Fibroblast of pulmonary artery (primary cell): ENCODE measurements at places on chromosomes 2 and 18.

- peak; percentile 24 for DNase-seq
These were observed at the start of gene TUBA4B for GRCh38 chr2:219252900-219253752. Gene TUBA4B, plus strand, starts transcription at chr2:219253243. Its CDS starts 165 bp downstream, at chr2:219253408.

- DNase-seq = no peak
These were observed 75.6 kb downstream of the KIAA2012 start for GRCh38 chr2:202148515-202149154.

DNA sequence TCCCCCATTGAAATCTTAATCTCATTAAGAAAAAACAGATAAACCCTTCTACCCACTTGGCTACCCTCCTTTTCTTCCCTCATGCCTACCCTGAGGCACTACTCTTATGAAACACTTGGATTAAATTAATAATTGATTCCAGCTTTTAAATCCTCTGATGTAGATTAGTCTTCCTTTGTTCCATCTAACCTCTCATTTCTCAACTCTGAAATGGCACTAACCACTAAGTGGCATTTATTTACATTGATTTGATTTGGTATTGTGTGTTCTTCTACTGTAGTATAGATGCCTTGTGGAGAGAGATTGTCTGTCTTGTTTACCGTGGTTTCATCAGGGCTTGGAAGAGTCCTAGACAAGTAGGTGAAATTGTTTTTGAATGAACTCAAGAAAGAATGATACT lies 26.7 kb downstream of the ITGA4 start:
- no peak for DNase-seq

DNA sequence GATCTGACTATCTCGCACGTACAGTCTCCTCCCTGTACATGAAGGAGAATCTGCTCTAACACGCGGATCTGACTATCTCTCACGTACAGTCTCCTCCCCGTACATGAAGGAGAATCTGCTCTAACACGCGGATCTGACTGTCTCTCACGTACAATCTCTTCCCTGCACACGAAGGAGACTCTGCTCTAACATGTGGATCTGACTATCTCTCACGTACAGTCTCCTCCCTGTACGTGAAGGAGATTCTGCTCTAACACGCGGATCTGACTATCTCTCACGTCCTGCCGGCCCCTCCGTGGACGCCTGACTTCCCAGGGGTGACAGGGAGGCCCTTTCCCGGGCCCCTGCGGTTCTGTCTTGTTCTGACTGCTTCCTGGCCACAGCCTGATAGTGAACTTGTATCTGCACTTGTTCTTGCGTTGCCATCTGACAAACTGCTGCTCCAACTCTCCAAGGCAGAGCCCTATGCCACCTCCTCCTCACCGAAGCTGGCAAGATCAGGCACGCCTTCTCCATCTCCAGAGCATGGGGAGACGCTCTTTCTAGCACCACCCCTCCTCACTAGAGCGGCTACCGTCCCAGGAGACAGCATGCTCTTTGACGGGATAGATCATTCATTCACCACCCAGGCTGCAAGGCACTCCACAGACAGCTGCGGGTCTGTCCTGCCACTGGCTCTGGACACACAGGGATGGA lies 238.6 kb downstream of the TWIST2 start:
- no peak for DNase-seq

DNA sequence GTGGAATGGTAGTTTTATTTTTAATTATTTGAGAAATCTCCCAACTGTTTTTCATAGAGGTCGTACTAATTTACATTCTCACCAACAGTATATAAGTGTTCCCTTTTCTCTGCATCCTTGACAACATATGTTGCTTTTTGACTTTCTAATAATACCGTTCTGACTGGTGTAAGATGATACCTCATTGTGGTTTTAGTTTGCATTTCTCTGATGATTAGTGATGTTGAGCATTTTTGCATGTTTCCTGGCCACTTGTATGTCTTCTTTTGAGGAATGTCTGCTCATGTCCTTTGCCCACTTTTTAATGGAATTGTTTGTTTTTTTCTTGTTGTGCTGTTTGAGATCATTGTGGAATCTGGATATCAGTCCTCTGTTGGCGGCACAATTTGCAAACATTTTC lies 242.5 kb downstream of the ZNF521 start:
- DNase-seq = no peak

GRCh38 chr2:203498161-203498560 lies 36.9 kb downstream of the RAPH1 start:
- peak; percentile 90 for DNase-seq

DNA sequence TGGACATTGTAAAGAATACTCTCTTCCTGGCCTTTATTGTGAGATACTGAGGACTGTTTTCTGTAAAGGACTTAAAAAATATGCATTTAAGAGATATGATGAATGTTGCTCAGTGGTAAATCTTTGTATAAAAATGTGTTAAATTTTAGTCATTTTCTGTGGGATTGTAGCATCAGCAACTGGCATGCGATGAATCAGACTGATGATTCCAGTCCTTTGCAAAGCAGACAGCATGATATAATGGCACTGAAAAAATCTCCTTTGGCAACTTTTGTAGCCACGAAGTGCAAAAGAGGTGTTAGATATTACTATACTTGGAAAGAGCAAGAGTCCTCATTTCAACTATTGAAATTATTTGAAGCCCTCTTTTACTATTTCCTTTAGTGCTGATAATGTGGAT lies 678.7 kb downstream of the PLCL1 start:
- DNase-seq = no peak

GRCh38 chr2:42117182-42117579 lies 52.0 kb upstream of the EML4 start:
- DNase-seq = no peak

GRCh38 chr2:99571533-99571932 lies 81.7 kb upstream of the REV1 start:
- no peak for DNase-seq

DNA sequence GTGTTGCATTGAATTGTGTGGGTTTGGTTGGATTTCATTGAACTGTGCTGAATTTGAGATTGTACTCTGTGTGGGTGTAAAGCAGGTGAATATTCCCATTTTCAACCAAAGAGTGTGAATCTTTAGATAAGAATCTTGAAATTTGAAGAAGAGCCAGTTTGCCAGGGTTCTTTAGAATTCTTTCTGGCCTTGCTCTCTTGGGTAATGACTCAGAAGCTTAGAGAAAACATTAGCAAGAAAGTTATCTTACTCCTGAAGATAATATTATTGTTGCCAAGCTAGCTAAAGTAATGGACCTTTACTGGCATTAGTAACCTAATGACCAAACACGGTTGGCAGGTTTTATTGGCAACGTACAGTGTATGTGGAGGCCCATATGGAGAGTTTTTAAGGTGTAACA lies 46.4 kb upstream of the SIX3 start:
- DNase-seq = no peak

DNA sequence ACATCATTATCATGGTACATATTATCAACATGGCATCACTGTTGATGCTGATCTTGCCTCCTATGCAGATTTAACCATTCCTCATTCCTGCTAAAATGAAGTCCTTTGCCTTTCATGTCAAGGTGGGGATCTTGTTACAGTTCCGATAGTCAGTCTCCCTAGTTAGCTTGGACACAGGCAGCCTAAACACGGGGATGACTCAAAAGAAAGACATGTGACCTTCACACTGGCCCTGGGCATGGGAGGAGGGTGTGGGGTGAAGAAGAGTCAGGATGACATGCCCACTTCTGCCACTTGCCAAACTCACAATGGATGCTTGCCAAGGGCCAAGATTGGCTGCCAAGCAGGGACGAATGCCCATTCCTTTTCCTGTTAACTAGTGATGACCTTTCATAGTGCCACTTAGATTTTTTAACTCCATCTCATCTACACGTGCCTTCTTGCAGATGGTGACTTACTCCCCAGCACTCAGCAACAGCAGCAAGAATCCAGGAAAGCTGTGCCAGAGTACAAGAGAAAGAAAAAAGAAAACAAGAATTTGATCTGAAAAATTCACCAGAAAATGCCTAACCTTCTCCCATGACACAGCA lies 13.9 kb upstream of the SLC1A4 start:
- DNase-seq = peak; percentile 22

DNA sequence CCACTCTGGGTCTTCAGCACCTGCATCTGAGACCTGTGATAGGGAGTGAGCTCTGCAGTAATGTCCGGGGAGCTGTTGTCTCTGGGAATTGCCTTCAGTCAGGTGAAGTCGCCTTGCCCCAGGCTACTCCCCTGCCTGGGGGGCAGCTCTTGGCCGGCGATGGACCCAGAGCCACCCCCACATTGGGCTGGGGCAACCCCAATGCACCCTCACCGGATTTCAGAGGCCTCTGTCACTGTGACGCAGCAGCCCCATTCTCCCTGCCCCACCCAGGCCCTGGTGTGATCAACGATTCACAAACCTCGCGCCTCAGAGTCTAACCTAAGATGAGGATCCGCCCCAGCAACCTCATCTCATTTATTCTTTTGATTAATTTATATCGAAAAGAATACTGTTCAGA lies 303.6 kb downstream of the NDUFA10 start:
- no peak for DNase-seq

GRCh38 chr2:144349674-144350073 lies 170.2 kb downstream of the ZEB2 start:
- no peak for DNase-seq

DNA sequence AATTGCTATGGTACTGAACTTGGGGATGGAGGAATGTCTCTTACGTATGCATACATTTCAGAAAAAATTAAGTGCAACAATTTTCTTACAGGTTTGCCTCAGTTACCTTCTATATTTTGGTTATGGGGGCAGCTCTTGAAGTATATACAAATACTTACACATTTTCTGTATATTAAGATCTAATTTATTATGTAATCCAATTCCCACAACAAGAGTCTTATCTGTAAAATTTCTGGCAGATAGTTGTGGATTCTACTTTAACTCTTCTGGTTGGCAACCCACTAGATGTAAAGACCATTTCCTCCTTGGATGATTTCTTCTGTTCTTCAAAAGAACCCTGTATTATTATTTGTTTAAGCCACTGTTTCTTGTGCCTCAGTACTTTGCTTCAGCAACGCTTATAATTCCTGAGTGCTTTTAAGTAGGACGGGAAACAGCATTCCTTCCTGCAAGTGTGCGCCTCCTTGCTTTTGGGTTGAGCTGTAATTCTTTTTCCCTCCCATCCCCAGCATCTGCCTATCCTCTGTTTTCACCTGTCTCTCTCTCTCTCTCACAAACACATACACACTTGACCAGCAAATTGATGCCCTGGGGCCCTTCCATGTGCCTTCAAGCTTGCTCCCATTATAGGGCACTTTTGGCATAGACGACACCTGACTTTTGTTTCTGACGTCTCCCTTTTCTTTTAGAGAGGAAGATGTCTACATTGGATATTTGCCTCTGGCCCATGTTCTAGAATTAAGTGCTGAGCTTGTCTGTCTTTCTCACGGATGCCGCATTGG lies 61.4 kb downstream of the ACSL3 start:
- no peak for DNase-seq

DNA sequence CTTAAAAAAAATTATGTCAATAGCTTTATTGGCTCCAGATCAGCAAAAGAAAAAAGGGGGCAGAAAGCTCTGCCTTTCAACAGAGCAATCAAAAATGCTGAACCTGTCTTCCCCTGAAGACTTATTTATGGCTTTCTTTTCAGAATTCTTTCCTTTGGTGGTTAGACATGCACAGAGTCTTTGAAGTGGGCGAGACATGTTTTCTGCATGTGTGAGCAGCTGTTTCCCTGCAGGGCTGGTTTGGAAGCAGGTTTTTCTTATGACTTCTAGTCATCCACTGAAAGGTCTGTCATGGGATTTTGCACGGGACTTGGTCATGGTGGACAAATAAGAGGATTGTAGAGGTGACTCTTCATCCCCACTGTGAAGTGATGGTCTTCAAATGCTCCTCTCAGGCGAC lies 160.3 kb downstream of the VAPA start:
- DNase-seq = no peak

GRCh38 chr2:148926981-148927401 lies 52.0 kb downstream of the KIF5C start:
- DNase-seq = no peak

- no peak for DNase-seq
These were observed 50.2 kb upstream of the PAIP2B start for GRCh38 chr2:71277147-71277475.

DNA sequence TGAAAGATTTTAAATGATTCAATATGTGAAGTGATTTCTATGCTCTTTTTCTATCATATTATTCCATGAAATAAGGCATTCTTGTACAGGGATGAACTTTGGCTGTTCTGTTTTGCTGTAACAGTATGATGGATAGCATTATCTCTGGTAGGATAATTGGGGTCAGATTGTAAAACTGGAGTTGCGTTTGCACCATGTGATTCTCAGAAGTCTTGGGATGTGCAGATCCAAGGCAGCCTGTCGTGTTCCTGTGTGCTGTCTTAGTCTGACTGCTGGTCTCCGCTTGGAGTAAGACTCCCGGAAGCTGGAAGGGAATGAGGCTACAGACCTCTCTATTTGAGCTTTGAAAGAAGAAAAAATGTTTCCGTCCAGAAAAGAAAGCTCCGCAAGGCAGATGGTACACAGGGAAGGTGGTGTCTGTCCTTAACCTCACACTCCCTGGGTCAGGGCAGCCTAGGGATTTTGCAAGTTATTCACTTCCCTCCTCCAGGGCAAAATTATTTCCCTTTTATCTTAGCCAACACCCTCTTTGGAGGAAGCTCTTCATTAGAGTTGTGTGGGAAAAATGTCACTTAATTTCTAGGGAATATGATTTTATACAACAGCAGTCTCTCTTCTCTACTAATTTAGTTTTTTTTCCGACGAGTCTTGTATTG lies 250.6 kb downstream of the PTPRM start:
- DNase-seq = no peak

- no peak for DNase-seq
These were observed 52.6 kb downstream of the PMAIP1 start for GRCh38 chr18:59952283-59953007.

DNA sequence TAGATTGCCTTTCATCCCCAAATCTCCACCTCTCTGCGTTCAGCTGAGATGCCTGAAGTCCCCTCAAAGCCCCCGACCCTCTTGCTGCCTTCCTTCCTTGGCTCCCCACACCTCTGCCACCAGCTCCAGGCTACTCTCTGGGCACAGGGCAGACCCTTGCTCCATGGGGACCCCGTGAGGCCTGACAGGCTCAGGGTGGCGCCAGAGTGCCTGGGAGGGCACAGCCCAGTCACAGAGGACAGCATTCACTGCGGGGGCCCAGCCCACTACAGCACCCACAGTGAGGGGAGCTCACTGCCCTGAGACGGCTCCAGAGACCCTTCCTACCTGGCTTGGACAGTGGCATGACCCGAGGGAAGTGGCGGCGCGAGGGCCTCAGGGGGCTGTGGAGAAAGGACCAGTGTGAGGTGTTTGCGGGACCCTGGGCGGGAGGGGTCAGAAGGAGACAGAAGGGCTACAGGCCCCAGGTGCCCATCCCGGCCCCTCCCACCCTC lies 51.0 kb downstream of the AQP12A start:
- no peak for DNase-seq

DNA sequence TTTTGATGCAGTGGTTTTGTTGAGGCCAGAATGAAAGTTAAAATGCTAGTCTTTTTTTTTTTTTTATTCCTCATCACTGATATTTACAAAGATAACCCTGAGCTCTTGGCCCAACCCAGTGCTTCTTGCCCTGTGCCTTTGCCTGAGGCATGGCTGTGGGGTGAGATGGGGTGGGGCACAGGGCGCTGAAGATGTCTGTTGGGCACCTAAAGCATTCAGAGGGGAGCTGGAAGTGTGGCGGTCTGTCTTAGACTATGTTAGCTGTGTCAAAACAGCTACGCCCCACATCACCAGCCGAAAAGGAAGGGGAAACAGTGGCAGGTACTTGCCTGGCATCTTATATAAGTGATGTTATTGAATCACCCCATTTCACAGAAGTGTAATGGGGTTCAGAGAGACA lies 20.7 kb downstream of the TOGARAM2 start:
- no peak for DNase-seq

GRCh38 chr2:54767921-54768320 lies 44.5 kb downstream of the EML6 start:
- peak; percentile 77 for DNase-seq

GRCh38 chr2:143263066-143263625 lies 133.9 kb downstream of the ARHGAP15 start:
- no peak for DNase-seq
